ENCODE measurements at places on chromosomes 16 and 17.

GRCh38 chr16:30509081-30509765 lies 17.1 kb downstream of the ZNF768 start:
- no peak for DNase-seq

GRCh38 chr17:47806026-47806912 lies 15.3 kb downstream of the OSBPL7 start:
- DNase-seq = no peak

GRCh38 chr16:29698042-29698441 lies 19.1 kb downstream of the QPRT start:
- no peak for DNase-seq

- no peak for DNase-seq
Measured at GRCh38 chr16:12260647-12261262, 284.2 kb downstream of the SNX29 start.

GRCh38 chr16:31198207-31198882 lies 4.2 kb downstream of the PYCARD start:
- DNase-seq = no peak
